Stimulated activated effector memory CD8-positive, alpha-beta T cell treated with anti-CD3 and anti-CD28 coated beads, Interleukin-12 subunit alpha, Interleukin-12 subunit beta, amount 100 ng/mL, for 72 hours (primary cell): ENCODE measurements at places on chromosomes 12 and 14.
A peak's percentile ranks its signal among the peaks of the same experiment; 100 is the strongest.

DNA sequence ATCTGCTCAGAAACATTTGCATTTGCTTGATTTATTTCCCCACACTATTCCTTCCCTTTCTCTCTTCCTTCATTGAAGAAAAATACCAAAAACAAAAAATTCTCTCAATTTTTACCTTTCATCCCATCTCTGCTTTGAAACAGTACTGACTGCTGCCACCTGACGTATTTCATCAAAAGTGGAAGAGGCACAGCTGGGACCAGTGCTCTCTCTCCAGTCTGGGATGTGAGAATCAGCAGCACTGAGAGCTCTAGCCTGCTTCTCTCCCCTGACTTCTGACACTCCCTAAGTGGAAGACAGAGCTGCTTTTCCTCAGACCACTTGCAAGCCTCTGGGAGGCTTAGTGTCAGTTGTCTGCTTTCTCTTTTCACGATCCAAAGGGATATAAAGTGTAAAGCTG lies 36.9 kb downstream of the TTLL5 start:
- no peak for DNase-seq

DNA sequence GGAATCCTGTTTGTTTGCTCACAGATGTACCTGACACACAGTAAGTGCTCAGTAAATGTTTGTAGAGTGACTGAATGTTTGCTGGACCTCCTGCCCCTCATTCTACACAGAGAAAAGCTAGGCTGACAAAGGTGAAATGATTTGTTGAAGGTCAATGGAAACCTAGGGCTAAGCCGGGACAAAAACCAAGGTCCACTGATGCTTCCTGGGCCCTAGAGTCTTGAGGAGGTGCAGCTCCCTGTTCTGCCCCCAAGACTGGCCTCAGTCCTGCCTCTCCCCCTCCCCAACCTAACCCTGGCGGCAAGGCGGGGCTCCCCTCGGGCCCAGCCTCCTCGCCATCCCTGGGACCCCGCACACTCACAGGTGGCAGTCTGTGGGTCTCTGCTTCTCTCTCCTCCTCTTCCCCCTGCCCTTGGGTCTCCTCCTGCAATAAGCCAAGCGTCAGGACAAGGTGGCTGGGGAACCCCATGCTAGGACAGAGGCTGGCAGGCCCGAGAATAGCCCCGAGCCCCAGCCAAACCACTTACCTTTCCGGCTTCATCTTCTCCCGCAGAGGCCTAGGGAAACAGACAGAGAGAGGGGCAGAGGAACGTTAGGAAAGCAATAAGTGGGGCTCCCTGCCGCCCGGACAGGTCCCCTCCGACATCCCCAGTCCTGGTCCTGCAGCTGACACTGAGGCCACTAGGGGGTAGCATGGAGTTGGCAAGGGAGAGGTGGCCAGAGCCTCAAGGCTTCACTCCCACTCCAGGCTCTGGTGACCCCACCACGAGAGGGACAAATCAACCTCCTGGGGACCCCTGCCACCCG lies 9.3 kb downstream of the PGF start:
- peak; percentile 88 for DNase-seq

GRCh38 chr12:19398376-19399363 lies 40.6 kb upstream of the AEBP2 start:
- DNase-seq: no peak

DNA sequence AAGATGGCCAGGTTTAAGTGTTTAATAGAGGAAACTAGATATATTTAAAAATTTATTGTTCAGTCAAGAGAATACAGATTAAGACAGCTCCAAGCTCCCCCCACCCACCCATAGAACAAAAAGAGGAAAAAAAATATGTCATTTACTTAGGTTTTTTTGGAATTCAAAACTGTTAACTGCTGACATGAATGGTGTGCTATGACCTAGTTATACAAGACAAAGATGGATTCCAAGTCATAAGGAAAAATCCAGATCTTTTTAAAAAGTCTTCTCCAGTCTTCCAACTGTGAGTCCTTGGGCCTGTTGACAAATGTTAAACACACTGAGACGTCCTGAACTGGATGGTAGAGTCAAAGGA lies 1.3 kb upstream of the SETD1B start:
- no peak for DNase-seq

GRCh38 chr12:52993558-52993869 lies 12.7 kb upstream of the EIF4B start:
- DNase-seq: no peak

GRCh38 chr12:124753228-124753591 lies 110.5 kb downstream of the SCARB1 start:
- no peak for DNase-seq

- no peak for DNase-seq
These were observed 155.0 kb downstream of the EPS8 start for GRCh38 chr12:15634010-15634683.

GRCh38 chr12:3531496-3531895 lies 40.5 kb downstream of the PRMT8 start:
- no peak for DNase-seq

DNA sequence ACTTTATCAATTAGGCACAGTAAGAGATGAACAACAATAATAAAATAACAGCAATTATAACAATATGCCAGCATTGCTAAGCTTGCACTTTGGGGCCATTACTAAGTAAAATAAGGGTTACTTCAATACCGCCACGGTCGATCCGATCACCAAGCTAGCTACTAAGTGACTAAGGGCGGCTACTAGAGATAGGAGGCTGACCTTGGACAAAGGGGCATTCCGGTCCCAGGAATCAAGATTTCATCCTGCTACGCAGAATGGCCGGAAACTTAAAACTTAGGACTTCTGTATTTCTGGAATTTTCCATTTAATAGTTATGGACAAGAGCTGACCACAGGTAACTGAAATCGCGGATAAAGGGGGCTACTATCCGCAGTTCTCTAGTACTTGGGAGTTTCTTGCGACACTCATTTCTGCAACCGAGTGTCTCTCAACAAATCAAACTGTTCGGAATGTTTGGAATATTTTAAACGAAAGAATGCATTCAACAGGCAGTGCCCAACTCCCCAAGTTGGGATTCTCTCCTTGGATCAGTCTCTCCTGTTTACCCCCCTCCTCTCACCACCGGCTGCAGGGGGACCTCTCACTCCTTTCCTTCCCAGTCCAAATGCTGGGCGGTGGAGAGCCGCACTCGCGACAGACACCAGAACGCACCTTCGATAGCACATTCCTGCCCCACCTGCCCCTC lies 650 bp downstream of the HEBP1 start:
- DNase-seq: no peak

DNA sequence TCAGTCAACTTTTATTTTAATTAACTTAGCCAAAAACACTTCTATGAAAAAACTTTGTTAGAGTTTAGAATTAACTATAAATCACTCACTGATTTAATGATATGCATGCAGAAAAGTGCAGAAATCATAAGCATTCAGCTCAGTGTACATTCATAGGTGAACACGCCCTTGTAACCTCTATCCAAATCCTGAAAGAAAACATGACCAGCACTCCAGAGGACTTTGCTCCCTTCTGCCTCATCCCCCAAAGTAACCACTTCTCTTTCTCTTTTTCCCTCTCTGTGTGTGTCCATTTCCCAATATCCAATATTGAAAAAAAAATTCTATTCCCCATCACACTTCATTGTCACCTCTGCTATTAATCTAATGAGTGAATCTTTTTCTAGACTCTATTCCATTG lies 197.1 kb upstream of the FAR2 start:
- DNase-seq: no peak

- no peak for DNase-seq
These were observed 42.9 kb downstream of the FLRT2 start for GRCh38 chr14:85572845-85573244.

GRCh38 chr14:42855085-42855484 lies 1248.4 kb downstream of the LRFN5 start:
- DNase-seq: no peak

DNA sequence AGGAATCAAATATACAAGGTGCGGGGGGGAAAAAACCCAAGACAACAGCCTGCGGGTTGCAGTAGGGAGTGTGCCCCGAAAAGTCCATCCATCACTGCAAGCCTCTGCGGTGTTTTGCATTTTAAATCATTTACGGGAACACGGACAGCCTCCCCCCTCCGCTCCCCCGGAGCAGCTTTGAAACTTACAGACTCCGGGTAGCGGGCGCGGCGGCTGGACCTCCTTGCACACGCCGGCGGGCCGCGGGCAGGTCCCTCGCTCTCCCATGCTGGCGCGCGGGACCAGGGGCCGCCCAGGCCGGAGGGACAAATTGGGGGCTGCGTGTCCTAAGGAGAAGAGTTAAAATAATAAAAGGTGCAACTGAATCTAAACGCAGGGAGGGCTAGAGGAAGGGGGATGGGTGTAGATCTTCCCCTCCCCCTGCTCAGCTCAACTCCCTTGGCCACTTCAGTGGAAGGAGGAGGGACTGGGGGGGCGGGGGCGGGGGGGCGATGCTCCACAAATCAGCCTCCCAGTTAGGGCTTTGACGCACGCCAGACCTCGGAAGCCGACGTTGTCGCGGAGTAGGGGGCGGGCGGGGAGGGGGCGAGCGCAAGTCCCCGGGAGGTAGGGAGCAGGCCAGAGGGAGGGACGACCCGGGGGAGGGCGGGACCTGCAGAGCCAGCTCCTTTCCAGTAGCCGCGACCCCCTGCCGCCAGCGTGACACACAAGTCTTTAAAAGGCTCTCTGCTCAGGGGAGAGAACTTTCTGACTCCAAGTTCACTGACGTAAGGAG lies at the start of gene KCNJ8:
Gene KCNJ8, minus strand, starts transcription at position 349 of the 775 bp plus-strand sequence. CDS start 1,090 bp downstream, outside the sequence.
- DNase-seq: no peak

GRCh38 chr12:57451233-57451778 lies 3.8 kb upstream of the INHBE start:
- DNase-seq: no peak

DNA sequence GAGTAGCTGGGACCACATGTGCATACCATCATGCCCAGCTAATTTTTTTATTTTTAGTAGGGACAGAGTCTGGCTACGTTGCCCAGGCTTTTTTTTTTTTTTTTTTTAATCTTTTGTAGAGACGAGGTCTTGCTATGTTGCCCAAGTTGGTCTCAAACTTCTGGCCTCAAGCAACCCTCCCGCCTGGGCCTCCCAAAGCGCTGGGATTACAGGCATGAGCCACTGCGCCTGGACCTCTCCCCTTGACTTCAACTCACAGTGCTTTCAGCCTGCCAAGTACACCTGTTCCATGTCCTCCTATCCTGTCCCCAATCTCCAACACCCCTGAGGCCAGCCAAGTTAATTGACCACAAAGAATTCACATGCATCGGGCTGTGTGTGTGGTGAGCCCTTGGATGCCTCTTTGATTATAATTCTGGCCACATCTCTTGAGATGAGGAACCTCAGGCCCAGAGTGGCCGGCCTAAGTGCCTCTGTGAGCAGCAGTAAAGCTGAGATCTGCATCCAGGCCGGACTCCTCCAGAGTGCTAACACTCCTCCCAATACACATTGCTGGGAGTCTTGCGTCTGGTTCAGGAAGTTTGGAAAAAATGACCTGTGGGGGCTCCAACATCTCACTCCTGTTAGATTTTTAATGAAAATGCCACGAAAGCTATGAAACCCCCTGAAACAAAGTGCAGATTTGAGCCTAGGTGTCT lies 6.8 kb downstream of the RAB35 start:
- DNase-seq: no peak

DNA sequence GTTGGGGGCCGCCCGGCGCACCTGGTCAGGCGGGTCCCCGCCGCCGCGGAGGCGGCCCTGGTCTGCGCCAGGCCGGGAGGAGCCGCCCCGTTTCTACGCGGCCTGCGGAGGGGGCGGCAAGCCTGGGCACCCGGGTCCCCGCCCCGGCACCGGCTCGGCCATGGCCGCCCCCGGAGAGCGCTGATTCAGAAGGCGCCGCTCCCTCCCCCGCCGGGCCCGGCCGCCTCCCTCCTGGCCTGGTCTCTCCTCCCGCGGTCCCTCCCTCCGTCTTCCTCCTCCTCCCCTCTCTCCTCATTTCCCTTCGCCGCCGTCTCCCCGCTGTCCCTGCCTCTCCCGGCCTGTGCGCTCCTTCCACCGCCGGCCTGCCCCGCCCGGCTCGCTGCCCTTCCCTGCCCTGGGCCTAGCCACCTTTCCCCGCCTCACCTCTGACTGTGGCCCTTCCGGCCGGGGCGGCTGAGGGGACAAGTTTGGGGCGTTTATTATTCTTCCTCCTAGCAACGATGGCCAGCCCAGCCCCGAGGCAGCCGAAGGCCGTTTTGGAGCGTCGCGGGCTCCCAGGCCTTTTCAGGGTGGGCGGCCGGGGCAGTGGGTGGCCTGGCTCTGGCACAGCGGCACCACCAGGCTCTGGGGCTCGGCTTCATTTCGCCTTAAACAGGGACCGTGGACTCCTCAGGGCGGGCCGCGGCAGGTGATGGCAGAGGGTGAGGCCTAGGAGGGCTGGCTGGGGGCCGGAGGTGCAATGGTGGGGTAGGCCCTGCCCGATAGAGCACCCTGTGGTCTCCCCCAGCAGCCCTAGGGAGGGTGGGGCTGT lies 768 bp downstream of the CEP170B start:
- no peak for DNase-seq

GRCh38 chr14:72471346-72471745 lies 422.6 kb downstream of the DPF3 start:
- DNase-seq: no peak

- no peak for DNase-seq
These were observed 13.2 kb upstream of the RXYLT1 start for GRCh38 chr12:63766498-63766897.

DNA sequence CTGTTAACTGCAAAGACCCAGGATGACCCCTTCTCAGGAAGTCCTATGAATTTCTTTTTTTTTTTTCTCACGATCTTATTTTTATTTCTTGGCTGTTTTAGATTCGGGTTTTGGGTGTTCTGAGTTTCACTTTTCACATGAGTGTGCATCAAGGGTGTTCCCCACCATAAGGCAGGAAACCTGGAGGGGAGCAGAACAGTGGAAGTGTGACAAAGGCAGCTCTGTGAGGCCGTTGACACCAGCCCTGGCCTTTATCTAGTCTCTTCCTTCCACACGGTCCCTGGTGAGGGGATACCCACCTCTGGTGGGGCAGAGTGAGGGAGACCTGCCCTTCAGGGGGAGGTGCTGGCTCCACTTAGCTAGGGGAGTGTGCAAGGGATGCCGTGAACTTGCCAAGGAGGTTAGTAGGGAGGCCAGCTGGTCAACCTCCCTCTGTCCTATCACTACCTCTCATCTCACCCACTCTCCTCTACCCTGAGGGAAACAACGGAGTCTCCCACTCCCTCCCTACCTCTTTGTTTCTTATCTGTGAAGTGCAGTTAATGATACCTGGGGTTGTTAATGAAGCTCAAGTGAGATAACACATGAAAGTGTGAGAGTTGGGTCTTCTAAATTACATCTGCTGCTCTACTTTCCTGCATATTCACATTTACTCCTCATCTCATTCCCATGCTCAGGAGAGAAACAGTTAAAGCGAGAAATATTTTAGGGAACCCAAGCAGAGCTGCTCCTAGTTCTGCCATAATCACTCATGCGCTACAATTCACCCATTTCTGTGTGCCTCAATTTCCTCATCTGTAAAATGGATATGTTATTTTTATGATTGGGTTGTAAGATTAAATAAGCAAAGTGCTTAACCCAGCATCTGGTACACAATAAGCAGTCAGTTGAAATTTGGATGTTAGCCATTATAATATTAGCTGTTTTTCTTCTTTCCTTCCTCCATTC lies 4.4 kb upstream of the GALNT6 start:
- peak; percentile 68 for DNase-seq

GRCh38 chr12:109552971-109553370 lies 20.3 kb downstream of the MMAB start:
- no peak for DNase-seq

- DNase-seq: no peak
These were observed 96.2 kb downstream of the FIGNL2 start for GRCh38 chr12:51752234-51752889.

- DNase-seq: no peak
These were observed 19.9 kb downstream of the HRK start for GRCh38 chr12:116861320-116861719.
